SJSA1 (cell line): ENCODE measurements at places on chromosomes 2 and 18.

GRCh38 chr2:202494300-202495229 is 118.4 kb downstream of the BMPR2 start:
- DNase-seq, result peak; percentile 85

GRCh38 chr2:188235364-188235763 is 56.3 kb upstream of the GULP1 start:
- no peak for DNase-seq

DNA sequence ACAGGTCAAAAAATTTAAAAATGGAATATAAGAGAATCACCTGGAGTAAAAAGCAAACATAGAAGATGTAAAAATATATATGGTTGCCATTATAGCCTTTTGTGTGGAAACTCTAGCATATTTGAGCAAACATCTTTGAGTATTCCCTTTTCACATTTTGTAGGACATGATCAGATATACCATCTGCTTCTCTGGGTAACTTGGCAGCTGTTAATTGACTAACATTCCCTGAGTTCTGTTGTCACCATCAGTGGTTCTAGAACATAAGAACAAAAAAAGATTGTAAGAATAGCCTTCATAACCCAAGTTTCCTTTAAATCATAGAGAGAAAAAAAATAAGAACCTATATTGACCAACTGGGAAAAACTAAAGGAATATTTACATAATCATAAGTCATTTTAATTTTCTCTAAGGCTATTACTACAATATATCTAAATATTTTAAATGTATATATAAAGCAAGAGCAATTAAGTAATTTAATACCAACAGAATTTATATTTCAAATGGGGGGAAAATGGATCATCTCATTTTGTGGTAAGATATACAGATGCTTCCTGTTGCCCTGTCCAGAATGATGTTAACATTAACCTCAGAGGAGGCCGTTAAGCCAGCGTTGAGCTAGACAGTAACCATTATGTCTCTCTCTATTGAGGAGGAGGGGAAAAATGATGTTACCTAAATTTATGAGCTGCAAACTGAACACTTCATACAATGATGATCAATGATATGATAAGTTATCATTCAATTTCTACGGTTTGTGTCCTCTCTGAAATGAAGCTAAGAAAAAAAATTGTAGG is 9.8 kb upstream of the INO80D start:
- no peak for DNase-seq

DNA sequence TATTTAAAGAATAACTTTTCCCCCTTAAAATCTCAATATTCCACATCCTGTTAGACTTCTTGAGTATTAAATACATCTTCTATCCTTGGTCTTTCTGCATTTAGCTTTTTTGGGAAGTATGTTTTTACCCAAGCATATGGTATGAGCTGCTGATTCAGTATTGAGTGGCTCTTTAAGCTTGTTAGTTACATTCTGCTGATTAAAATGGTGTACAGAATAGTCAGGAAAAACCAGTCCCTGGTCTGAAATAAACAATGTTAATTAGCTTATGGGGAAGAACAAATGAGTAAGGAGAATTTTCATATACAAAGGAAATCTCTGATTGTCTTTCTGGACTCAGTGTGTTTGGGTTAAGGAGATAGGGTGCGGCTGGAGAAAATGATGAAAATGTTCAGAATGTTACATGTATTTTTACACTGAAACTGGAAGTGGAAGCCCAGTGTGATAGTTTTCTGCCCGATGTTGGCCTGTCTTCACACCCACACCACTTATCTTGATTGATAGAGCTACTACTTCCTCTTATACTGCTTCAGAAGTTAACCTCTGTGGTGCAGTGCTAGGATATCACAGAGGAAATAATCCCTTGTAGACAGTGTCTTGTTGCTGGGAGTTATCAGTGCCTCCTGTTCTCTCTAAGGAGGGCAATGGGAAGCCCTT is 84.0 kb downstream of the MSH2 start:
- DNase-seq, result no peak

GRCh38 chr2:45833968-45834344 is 182.5 kb downstream of the PRKCE start:
- no peak for DNase-seq

DNA sequence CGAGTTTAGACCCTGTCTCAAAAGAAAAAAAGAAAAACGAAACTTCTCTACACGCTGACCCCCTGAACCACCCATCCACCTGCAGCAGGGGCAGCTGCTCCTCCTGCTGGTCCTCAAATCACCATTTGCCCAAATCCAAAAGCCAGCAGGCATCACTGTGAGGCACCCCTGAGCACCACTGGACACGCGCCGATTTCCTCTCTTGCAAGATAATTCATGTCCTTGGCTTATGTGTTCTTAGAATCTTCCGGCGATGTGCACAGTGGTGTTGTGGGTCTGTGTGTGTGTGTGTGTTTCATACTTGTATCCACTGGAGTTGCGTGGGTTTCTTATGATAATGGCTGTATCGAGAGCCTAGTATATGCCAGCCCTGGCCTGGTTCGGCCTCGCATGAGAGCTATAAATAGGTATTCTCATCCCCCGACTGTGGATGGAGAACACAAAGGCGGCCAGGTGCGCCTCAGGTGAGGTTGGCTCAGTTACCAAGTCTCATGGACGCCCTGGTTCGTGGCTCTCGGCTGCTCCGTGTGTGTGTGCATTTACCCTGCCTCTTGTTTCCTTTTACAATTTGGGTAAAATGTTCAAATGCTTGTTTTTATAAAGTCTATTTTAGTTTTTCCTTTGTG is 235.5 kb downstream of the HDAC4 start:
- peak; percentile 35 for DNase-seq

- DNase-seq, result no peak
Measured at GRCh38 chr2:64426183-64426952, 27.6 kb upstream of the LGALSL start.

DNA sequence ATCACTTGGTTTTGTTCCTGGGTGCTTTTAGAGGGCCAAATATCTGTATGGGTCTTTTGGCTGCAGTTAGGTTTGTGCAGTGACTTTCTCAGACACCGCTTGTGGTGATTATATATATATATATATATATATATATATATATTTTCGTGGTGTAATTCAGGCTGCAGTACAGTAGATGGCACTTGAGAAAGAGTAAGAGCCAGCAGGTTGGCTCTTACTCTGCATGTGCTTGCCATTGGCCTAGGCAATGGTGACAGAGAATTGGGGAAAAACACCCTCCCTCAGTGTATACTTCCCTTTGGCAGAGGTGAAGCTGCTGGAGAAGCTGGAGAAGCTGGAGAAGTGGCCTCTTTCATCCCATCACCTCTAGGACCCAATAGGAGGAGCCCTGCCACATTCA is 22.2 kb upstream of the MYL1 start:
- DNase-seq, result no peak

- DNase-seq, result no peak
Measured at GRCh38 chr2:45879406-45879805, 227.9 kb downstream of the PRKCE start.

- no peak for DNase-seq
Measured at GRCh38 chr2:22454826-22455485, 930.0 kb upstream of the KLHL29 start.

GRCh38 chr18:23353459-23353858 is 99.6 kb upstream of the RIOK3 start:
- no peak for DNase-seq

DNA sequence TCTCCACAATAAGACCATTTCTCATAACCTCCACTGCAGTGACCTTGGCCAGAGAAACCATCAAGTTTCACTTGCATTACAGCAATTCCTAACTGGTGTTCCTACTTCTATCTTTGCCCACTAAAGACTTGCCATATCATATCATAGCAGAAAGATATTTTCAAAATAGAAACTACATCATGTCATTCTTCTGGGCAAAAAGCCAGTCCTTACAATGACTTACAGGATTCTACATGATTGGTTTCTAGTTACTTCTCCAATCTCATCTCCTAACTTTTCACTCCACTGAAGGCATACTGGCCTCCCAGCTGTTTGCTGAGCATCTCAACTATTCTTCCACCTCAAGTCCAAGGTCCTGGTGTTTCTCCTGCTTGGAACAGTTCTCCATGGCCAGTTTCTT is 151.4 kb downstream of the HNMT start:
- DNase-seq, result no peak
